ENCODE measurements at places on chromosomes 12 and 14.

GRCh38 chr14:61362072-61362750, 40.8 kb downstream of the PRKCH start:
- no peak for DNase-seq

DNA sequence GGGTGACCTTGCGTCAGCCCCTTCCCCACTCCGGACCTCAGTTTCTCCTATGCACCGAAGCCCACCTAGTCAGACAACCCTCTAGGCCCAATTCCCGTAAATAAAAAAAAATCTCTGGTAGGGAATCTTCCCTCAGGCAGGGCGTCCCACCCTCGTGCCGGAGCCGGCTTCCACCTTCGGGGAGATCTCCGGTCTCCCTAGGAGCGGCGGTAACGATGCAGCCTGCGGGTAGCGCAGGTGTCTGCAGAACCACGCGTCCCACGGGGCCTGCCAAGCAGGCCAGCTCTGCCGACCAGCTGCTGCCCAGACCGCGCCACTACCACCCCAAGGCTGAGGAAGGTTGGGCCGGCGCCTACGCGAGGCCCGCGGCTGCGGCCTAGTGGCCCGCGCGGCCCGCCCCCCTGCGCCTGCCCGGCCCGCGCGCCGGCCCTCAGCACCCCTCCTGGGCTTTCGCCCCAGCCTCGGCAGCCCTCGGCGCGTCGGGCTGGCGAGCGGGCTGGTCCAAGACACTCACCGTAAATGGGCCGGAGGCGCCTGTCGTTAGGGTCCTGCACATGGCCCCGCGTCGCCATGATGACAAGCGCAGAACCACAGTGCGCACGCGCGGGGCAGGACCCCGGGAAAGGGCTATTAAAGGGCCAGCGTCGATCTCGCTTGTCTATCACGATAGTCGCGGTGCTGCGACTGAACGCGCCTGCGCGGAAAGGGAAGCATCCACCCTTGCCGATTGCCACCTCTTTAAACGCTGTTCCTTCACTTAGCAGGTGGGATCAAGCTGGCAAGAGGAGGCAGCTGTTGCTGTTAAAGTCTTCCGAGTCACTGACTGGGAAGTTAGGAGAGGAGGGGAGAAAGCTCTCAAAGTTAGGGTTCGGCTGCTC, at the start of gene NAA25:
TSS of gene NAA25 (minus strand) at position 582 of the 878 bp plus-strand sequence. CDS start at position 572, 10 bp downstream.
- DNase-seq: peak; percentile 81

DNA sequence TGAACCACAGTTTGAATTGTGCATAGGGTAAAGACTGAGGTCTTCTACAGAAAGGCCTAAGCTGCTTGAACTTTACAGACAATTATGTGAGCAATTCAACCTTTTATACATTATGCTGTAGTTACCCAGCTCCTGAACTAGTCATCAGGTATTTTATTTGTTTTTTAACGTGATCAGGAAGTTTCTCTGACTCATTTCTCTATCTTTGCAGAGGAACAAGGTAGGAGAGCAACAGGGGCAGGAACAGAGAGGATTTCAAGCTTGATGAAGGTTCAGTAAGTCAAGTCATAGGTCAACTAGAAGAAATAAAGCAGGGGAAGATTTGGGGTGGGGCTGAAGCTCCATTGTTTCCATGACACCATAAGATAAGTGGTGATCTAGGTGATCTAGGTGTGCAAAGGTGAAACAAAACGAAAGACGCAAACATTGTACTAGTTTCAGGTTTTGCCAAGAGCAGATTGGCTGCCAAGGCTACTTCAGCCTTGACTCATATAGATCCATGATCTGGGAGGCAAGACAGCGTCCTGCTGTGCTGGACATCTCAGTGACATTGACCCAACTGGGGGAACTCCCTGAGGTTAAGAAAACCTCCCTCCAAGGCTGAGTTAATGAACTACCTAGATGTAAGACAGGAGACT, 198.1 kb downstream of the DAD1 start:
- DNase-seq: no peak

- no peak for DNase-seq
Observed at GRCh38 chr12:105742567-105742874, 396.2 kb downstream of the NUAK1 start.

- no peak for DNase-seq
Observed at GRCh38 chr14:70281939-70282338, 77.5 kb downstream of the COX16 start.

DNA sequence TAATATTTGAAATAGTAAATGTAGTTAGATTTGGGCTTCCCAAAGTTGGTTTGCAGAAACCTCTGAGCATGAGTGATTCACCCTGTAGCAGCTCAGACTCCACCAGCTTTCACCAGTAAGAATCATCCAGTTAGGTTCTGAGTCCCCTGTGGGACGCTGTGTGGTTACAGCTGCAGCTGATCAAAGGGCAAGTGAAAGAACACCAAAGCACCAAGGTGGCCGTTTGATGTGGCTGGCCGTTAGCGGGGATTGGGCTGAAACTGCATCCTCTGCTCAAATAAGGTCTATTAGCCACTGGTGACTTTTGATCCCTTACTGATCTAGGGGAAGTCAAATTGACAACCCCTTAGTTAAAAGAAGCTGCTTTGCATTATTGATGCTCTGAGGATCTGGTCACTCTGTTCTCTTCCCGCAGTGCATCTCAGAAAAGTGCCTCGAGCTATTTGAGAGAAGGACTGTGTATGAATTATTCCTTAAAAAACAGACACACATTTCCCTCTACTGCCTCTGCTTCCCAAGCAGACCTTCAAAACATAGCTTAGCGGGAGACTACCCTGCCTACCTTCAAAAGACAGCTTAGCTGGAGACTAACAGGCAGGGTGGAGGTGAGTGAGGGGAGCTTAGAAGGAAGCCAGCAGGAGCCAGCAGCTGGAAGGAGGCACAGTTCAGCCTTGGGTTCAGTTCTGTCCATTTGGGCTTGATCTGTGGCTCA, 3.7 kb downstream of the ABHD12B start:
- peak; percentile 49 for DNase-seq

DNA sequence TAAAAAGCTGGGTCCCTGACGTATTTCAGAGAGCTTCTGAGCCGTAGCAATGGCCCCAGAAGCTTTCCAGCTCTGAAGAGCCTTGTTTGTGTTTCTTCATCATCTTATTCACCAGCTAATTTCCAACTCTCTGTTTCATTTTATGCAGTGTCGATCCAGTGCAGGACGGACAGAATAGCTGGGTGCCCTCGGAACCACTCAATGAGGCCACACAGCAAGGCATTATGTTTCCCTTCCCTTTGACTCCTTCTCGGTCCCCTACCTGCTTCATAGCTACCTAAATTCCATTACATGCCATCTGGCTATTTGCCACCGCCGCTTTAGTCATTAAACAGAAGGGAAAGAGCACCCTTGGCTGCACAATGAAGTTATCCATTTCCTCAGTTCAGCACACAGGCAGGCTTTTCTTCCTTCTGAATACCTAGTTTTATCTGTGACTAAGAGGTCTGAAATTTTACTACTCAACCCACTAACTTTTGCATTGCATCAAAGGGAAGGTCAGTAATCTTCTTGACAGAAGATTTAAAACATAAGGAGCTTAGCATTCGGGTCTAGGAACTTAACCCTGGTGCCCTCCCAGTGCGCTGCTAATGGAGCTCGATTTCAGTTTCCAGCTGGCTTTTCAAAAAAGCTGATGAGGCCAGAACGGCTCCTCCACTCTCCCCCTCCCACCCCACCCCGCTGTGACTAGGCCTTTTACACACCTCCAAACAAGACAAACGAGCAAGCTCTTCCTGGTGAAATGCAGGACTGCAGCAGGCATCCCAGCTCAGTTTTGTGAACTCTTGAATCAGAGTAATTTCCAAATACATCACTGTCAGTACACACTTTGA, 176.8 kb downstream of the GXYLT1 start:
- no peak for DNase-seq

DNA sequence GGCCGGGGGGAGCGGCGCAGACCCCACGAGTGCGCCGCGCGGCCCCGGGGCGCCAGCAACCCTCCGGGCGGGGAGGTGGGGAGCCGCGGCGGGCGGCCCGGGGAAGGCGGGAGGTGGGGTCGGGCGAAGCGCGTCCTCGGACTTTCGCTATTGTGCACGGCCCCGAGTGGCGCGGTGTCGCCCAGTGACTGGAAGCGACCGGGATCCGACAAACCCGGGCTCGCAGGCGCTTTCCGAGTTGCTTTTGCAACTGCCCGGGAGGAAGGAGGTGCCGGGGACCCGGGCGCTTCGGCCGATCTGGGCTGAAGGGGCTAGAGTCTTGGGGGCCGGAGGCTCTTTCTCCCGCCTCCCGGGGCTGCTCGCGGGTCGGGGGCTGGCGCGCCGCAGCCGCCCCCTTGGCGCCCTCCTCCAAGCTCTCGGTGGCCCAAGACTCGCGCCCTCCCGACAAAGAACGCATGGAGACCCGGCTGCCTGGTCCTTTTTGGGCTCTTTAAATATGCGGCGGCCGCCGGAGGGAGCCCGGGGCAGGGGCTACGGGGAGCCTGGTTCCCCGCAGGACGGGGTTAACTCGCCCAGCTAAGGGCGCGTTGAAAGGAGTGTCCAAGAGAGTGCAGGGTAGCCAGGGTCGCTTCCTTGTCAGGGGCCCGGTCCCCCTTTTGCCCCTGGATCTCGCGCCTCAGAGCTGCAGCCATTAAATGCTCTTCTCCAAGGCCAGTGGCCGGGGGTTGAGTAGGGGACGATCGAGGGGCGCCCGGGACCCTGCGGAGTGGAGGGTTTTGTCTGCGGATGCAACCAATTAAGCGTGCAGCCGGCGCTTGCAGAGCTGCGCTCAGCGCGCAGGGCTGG, 1.4 kb downstream of the HMGA2 start:
- no peak for DNase-seq

DNA sequence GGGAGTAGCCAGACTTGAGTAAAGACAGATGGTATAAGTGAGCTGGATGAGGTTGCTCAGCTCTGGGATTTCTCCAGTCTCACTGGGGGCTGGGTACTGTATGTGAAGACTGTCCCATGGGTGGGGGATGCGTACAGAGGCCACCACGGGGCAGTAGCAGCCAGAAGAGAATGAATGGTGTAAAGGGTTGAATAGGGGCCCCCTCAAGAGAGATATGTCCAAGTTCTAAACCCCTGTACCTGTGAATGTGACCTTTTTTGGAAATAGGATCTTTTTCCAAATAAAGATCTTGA, 21.8 kb upstream of the BCDIN3D start:
- DNase-seq: no peak

DNA sequence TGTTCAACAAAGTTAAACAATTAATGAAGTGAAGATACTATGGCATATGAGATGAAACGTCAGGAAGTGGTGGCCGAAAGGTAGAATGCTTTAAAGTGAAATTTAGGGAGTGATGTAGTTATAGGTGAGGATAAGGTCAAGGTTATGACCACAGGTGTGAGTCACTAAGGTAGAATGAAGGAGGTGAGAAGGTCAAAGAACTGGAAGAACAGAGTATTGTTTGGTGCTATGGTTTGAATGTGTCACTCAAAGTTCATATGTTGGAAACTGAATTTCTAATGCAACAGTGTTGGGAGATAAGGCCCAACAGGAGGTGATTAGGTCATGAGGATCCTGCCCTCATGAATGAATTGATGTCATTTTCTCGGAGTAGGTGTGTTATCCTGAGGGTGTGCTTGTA, 293.6 kb downstream of the NELL2 start:
- no peak for DNase-seq

DNA sequence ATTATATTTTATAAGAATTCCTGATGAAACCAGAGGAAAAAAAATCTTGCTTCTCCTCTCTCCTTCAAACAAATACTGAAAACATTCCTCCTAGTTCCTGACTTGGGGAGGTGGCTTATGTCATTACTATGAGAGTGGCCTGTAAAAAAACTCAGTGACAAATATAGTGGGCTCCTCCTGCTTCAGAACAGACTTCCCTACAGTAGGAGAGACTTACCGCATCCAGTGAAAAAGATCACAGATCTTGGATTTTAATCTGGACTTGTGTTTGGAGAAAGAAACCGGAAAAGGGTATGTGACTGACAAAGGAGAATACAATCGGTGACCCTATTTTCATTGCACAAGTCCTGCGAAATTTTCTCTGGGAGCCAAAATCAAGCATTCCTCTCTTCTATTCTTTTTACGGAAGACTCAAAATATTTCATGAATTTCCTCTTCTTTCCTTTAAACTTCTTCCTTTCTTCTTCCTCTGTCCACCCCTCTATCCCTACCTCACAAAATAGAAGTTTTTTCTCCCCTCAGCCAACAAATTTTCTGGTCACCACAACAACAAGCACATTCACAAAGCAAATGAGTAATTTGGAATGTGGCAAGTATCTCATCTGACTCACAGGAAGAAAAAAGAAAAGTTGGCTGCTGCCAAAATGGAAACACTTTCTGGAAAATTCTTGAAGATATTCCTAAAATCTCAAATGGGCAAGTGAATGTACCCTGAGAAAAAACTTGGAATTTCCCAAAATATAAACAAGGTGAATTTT, 185.1 kb upstream of the CDKN3 start:
- DNase-seq: no peak

- no peak for DNase-seq
Observed at GRCh38 chr12:29376118-29376517, 4.9 kb downstream of the ERGIC2 start.

DNA sequence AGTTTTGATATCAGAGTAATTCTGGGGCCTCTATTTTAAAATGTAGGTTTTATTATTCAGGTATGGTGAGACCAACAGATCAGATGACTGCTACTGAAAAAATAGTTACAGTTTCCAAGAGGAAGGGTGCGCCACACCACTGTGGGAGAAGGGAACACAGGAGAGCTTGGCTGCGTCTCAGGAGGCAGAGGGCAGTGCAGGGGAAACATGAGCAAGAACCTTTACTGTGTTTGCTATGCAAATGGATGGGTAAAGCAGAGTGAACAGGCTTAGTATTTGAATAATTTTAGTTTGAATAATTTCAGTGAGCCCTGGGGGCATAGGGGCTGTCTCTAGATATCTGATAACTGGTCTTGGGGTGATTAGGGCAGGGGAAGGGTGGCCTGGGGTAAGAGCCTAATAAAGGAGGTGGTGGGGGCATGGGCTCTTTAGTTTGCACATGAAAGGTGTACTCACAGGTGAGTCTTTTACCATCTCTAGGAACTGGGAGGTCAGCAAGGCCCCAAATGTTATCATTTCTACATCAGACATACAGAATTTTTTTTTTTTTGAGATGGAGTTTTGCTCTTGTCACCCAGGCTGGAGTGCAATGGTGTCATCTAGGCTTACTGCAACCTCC, 196.8 kb upstream of the NEDD1 start:
- no peak for DNase-seq

DNA sequence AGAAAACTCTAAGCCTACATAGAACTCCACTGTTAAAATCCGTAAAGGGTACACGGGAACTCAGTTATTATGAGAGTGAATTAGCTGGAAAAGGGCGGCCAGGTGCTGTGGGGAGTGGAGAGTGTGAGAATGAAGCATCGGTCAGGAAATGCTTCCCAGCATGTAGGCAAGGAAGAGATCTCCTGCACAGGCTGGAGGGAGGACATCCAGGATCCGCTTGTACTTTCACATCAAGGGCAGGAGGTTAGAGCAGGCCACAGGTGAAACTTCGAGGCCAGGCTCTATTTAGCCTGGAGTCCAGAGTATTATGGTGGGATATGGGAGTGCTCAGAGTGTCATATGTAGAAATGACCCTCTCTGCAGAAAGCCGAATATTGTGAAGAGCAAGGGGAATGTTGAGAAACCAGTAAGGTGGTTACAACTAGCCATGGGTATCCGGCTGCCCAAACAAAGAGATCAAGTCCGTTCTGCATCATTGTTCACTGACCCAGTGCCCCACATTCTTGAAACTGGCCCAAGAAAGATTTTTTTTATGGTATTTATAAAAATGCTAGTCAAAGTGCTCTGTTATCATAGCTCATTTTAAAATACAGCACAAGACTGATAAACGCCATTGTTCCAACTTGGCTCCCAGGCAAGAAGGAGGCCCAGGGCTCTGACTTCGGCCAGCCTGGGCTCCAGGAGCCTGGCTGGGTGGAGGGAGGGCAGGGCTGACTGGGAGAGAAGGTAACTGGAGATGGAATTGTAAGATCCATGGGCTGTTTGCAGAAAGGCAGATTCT, 79.4 kb upstream of the HIF1A start:
- DNase-seq: no peak

Measured in stimulated activated CD8-positive, alpha-beta memory T cell treated with anti-CD3 and anti-CD28 coated beads, Interleukin-2, amount 100 ng/mL, for 48 hours (primary cell).